SW 1271 (cell line): ENCODE measurements at places on chromosomes 3 and 15.

DNA sequence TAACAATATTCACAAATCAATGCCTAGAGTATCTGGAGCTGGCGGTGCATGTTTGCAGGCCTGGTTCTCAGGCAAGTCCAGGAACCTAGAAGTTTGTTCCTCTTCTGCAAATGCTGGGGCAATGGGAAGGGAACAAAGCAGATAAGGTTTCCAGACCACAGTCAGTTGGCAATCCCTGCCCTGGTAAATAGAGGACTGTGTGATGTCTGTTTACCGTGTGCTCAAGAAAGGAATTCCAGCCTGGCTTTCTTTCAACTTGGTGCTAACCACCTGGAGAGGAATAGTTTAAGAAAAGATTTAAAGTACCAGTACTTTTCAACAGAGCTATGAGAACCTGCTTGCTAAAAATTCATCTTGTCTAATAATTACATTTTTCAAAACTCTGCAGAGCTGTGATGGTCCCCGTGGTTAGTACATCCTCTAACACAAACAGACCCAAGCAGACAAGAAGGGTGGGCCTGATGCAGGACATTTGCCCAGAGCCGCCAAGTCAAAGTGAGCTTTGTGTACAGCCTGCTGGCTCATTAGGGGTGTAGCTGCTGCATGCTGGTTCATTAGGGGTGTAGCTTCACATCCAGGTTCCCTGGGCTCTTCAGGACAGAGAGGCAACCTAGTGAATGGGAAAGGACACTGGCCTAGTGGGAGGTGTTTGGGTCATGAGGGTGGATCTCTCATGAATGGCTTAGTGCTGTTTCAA lies 220.5 kb downstream of the SQOR start:
- no peak for DNase-seq

GRCh38 chr3:192884777-192885773 lies 32.6 kb downstream of the MB21D2 start:
- DNase-seq, result peak; percentile 55

GRCh38 chr3:178217479-178217878 lies 318.8 kb upstream of the KCNMB2 start:
- no peak for DNase-seq

GRCh38 chr3:30324587-30324986 lies 281.8 kb upstream of the TGFBR2 start:
- no peak for DNase-seq

DNA sequence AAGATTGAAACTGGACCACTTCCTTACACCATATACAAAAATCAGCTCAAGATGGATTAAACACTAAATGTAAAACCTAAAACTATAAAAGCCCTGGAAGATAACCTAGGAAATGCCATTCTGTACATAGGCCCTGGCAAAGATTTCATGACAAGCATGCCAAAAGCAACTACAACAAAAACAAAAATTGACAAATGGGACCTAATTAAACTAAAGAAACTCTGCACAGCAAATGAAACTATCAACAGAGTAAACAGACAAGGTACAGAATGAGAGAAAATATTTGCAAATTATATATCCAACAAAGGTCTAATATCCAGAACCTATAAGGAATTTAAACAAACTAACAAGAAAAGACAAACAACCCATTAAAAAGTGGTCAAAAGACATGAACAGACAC lies 173.1 kb upstream of the CCDC54 start:
- no peak for DNase-seq

- no peak for DNase-seq
Observed at GRCh38 chr3:180383332-180384020, 218.5 kb upstream of the TTC14 start.

GRCh38 chr3:98557324-98558010 lies 25.7 kb downstream of the GPR15 start:
- no peak for DNase-seq

GRCh38 chr3:191221638-191222037 lies 22.6 kb downstream of the OSTN start:
- no peak for DNase-seq

- DNase-seq, result no peak
Observed at GRCh38 chr15:39094116-39094515, 486.8 kb upstream of the THBS1 start.

GRCh38 chr3:33317963-33318709 lies 40.9 kb downstream of the FBXL2 start:
- no peak for DNase-seq

GRCh38 chr3:123663977-123664376 lies 79.1 kb upstream of the HACD2 start:
- DNase-seq, result no peak

DNA sequence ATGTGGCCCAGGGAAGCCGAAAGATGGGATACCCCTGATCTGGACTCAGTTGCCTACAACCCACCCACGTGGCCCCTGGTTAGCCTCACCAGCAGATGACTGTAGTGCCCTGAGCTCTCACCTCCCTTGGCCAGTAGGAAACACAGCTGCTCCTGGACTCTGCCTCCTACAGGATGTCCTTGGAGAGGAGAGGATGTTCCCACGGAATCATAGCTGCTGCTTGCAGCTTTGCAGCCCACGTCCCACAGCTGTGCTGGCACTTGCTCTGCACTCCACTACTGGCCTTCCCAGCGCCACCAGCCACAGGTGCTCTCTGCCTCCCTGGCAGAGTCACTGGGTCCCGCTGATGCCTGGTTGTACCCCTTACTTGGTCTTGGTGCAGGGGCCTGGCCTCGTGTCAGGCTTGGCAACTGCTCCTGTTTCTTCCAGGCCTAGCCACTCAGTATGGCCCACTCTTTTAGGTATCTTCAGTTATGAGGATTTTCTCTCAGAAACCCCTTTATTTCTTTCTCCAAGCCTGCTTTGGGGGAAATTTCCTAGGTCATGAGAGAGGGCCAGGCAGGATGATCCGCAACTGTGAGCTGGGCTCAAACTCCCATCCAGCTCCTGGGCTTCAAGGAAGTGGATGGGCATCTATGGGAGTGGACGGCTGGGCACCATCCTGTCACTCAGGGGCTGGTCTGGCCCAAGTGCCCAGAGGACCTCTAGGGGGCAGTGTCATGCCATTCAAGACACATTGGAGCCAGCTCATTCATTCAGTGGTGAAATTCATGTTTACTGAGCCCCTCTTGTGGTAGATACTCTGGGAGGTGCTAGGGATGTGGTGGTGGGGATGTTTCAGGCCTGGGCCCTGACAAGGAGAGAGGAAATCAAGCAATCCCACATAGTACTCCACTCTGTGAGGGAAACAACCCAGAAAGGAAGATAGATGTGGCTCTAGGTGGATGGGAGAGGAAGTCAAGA lies 16.2 kb upstream of the VILL start:
- no peak for DNase-seq

- no peak for DNase-seq
Observed at GRCh38 chr3:51024765-51025632, 350.3 kb downstream of the DOCK3 start.

DNA sequence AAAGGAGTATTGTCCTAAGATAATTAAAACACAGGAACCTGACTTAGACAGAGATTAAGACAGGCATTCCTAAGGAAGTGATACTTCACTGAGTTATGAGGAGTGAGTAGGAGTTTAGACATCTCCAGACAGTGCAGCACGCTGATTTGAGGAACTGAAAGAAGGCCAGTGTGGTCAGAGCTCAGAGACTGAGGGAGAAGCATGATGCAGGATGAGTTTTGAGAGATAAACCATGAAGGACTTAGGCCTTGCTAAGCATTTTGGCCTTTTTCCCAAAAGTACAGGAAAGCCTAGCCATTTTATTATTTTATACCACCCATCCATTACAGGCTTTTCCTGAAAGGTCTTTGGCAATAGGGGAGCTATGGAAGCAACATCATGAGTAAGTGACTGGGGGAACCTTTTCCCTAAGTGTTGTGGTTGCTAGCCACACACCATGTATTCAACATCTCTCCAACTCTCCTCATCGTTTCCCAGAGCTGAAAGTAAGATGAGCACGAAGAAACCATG lies 375.6 kb upstream of the TPRG1 start:
- DNase-seq, result peak; percentile 23

DNA sequence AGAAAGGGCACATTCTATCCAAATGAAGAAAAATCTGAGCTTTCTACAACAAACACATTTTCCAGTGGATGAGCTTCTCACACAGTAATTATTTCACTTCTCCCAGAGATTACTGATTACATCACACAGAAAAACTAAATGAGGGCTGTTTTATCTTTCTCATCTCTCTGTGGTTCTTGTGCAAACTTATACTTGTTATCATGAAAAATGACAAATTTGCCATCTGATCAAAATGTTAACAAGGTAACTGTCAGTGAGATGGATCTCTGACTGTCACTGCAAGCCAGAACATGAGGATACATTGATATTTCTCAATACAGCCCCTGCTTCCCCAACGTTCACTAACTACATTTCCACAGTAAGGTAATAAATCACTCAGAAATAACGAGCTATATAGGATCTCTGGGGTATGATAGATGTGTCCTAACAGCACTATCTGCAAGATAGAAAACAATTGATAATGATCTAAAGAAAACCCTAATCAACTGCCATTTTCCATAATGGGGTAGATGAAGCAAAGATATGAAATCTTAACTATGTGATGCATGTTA lies 829.3 kb upstream of the CFAP20DC start:
- DNase-seq, result no peak

GRCh38 chr3:9503283-9503682 lies 50.3 kb downstream of the LHFPL4 start:
- peak; percentile 60 for DNase-seq

- DNase-seq, result no peak
Observed at GRCh38 chr3:120645083-120645845, 36.8 kb downstream of the HGD start.

- no peak for DNase-seq
Observed at GRCh38 chr15:84982301-84982920, 755 bp downstream of the PDE8A start.

GRCh38 chr3:185862920-185863319 lies 38.1 kb upstream of the IGF2BP2 start:
- DNase-seq, result no peak

GRCh38 chr3:48016301-48016973 lies at the start of gene MAP4:
TSS of gene MAP4 (minus strand) at chr3:48016416. CDS start at chr3:47998860, 17,556 bp downstream.
- no peak for DNase-seq

DNA sequence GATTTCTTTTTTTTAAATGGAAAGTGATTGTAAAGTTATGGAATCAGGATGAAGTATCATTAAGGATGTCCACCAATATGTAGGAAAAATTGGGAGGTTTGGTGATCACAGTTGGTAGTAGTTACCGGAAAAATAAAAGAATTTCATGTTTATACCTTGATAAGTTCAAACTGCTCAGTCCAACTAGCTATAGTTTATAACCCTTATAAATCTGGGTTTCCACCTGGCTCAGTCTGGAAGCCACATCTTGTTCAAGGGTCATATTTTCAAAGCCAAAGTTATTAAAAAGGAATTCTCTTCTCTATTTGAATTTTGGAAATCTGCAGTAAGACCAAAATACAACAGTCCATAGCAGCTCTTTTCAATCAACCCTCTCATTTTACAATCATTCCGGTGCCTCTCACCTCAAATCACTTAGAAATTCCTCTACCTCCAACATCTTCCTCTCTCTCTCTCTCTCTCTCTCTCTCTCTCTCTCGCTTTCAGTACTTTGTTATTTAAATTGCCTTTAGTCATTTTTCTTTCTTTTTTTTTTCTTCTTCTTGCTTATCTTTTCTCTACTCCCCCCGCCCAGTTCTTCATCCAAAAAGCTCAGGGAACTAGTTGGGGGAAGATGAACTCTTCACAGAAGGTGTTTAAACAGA lies 186.2 kb upstream of the TBC1D5 start:
- DNase-seq, result no peak

GRCh38 chr15:79430901-79431635 lies 1.1 kb upstream of the MINAR1 start:
- no peak for DNase-seq

- peak; percentile 90 for DNase-seq
Observed at GRCh38 chr3:149579838-149580542, 77.8 kb downstream of the WWTR1 start.

DNA sequence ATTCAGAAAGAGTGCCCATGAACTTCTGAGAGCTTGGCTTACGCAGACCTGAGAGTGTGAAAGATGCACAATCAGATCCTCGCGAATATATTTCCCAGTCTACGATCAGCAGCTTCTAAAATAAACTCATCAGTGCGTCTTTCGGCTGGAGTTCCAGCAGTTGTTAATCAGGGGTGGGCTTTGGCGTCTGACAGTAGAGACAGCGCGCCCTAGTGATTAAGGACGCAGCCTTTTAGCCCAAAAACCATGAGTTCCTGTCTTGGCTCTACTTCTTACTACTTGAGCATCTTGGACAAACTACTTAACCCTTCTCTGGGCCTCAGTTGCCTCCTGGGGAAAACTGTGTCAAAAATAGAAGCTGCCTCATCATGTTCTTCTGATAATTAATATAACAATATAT lies 15.8 kb upstream of the ARRDC4 start:
- DNase-seq, result no peak

GRCh38 chr3:150144191-150144708 lies 173.6 kb upstream of the PFN2 start:
- DNase-seq, result no peak

- no peak for DNase-seq
Observed at GRCh38 chr3:18086078-18086477, 339.1 kb downstream of the SATB1 start.

DNA sequence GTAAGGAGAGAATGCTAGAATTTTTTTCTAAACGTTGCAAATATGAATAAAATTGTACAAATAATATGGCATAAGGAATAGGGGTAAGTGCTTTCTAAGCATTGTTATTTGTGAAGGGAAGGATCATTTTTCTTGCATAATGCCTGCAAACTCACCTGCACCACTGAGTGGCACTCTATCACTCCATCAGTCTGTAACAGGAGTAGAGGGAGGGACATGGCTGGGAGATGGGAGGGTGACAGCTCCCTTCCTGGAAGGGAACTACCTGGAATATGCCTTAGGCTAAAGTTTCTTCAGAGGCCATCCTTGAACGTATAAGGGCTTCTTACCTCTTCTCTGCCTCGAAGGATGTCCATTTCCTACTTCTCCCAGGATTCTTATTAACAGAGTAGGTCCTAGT lies 3.0 kb downstream of the NAALADL2 start:
- peak; percentile 2 for DNase-seq

DNA sequence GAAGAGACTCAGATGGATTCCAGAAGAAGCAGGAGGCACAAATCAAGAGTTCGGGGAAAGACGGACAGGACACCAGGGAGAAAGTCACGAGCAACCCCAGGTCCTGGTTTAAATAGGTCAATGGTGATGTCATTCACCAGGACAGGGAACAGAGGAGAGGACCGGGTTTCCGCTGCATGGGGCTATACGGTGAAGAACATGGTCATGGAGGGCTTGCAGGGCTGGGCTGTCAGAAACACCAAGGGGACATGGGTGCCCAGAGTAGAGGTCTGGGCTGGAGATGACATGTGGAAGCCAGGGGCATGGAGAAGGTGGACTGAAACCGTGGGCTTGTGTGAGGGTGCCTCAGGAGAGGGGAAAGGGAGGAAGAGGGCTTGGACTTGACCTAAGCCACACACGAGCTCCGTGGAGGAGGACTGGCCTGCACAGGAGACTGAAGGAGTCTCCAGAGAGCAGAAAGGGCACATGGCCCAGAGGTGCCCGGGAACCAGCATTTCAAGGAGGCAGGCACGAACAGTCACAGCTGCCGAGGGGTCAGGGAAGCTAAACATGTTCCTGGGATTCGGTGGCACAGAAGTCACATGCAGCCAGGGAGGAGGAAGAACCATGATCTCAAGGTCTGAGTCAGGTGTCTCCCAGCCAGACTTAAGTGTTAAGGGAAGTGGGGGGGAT lies 54.2 kb upstream of the RPL32 start:
- DNase-seq, result no peak
